ENCODE measurements at places on chromosomes 7 and 10.

DNA sequence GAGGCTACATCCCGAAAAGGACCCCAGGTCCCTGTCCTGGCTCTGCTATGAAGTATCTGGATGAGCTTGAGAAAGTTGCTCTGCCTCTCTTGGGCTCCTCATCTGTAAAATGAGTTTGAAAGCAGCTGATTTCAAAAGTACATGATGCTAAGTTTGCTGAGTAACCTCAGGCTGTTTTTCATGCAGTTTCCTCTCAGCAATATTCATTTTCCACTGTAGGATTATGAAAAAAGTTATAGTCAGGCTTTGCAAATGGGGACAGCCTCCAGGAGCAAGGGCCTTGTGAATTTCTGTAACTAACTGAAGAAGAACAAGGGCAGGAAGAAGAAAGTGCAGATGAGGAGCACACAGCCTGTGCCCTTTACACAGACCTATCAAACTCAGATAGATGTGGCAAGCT, 167.3 kb upstream of the KMT2E start:
- DNase-seq: no peak

GRCh38 chr7:80960244-80960795, 41.5 kb upstream of the SEMA3C start:
- DNase-seq: no peak

DNA sequence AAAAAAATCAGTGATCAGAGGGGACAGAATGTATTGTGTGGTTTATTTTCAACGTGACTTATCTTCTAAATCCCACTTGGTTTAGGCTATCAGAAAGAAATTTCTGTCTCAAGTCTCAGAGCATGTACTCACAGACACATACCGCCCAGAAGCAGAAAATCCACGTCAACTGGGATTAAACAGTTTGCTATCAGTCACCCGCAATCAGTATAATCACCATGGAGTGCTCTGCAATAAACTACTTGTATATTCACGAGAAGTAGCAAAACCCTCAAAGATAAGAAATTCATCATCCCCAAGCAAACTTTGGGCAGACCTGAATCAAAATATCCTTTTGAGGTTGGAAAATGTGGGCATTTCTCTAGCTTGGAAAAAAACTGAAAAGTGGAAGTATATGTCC, 259.1 kb downstream of the FGFR2 start:
- no peak for DNase-seq

- no peak for DNase-seq
Observed at GRCh38 chr7:136392856-136393255, 415.7 kb upstream of the MTPN start.
